ENCODE measurements at places on chromosomes 5 and 9.

- DNase-seq, result no peak
These were observed 48.7 kb downstream of the DNAJC21 start for GRCh38 chr5:34977934-34978613.

DNA sequence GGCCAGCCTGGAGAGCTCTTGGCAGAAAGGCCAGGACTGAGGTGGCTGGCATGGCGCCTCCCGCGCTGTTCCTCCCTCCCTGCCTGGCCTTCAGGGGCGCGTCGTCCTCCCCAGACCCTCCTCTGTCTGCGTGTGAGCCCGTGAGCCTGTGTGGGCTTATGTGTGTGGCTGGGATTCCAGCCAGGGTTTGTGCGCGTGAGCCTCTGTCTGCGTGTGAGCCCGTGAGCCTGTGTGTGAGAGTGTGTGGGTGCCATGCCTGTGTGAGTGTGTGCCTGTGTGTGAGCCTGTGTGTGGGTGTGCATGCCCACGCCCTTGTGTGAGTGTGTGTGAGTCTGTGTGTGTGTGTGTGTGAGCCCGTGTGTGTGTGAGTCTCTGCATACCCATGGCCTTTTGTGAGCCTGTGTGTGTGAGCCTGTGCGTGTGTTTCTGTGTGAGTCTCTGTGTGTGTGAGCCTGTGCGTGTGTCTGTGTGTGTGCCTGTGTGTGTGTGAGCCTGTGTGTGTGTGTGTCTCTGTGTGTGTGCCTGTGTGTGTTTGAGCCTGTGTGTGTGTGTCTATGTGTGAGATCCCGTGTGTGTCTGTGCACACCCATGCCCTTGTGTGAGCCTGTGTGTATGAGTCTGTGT lies 13.0 kb downstream of the RXRA start:
- no peak for DNase-seq

GRCh38 chr5:15014809-15015208 lies 143.2 kb upstream of the ANKH start:
- no peak for DNase-seq

DNA sequence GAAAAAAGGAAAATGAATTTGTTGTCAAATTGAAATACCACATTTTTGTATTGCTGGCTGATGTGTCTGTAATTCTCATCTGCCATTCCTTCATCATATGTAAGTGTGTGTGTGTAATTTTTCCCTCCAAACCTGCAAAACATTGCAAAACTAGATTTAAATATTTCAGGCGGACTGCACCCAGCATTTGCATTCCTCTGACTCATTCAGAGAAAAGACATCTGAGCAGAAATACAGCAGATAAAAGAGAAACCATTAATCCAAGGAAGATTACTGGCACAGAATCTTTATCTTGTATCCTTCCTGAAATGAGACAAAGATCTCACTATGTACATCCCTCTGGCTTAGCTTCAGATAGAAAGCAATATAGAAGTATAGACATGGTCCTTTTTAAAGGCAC lies 275.3 kb downstream of the TMEM38B start:
- no peak for DNase-seq

DNA sequence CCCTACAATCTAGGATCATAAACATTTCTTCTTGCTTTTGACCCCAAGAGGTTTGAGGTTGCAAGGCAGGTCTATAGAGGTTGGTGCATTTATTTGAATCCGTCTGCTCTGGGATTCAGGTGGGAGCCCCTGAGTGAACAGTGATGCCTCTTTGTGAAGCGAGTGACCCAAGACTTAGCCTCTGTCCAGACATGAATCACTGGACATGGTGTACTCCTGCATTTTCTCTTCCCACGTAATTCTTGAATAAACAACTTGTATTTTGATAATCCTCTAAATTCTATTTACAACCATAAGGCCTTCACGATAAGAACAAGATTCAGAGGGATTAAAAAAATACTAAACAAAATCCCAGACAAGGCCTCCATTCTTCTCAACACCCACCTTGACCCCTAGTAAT lies 67.5 kb upstream of the PLPP6 start:
- no peak for DNase-seq
